Stimulated activated CD8-positive, alpha-beta memory T cell treated with anti-CD3 and anti-CD28 coated beads, Interleukin-15, amount 100 ng/mL, for 4 hours (primary cell): ENCODE measurements at places on chromosomes 3 and 15.

GRCh38 chr3:47291158-47291753 is 8.5 kb downstream of the KLHL18 start:
- no peak for DNase-seq

DNA sequence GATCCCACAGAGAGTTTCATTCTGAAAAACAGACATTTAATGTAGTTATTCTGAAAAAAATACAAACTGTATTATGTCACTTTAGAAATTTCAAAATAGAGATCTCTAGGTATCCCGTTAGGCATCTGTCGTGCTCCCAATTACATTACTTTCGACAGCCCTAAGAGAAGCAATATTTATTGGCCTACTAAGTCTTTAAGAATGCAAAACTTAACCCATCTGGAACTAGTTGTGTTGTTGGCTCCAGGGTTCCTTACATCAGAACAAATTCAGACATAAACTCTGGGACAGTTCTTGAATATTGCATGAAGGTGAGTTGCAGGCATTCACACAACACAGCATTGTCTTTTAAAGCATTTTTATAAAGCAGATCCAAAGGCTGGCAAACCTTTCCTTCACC is 498.4 kb downstream of the FHIT start:
- no peak for DNase-seq

DNA sequence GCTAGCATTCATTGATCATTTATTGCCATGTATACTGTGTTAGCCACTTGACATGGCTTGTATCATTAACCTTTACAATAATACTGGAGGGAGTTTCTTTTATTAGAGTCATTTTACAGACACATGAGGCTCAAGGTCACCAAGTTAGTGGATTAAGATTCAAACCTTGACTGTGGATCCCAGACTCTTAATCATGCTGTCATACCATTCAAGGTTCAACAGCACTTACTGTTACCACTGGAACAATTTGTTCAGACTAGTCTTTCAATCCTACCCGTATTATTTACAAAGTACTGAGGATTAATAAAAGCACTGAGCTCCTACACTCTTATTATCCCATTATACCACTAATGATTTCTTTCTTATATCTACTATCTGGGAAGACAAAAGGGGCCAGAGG is 1.2 kb downstream of the COX17 start:
- DNase-seq, result no peak

DNA sequence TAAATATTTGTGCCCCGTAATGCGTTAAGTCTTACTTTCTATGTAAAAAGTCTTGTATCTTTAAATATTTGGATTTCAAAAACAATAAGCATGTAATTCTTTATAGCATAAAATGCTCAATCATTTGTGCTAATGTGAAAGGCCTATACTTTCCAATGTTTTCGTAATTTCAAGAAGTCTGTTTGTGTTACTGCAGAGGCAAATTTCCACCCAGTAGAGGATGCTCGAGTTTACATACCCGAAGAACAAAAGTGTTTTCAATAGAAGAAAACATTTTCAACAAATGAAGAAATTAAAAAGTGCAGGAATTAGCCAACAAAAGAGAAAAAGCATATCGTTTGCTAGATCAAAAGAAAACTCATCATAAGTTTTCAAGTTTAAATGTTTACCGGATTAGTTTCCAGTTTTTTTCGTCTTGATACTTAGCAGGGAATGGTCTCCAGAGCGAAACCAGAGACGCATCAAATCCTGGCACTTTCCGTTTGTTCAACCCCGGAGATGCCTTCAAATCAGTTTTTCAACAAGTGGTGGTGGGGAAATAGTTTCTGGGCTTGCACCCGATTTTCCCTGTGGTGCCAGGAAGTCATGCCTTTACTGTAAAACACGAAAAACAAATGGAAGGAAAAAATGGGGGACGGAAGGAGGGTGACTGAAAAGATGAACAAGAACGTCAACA is 1.0 kb downstream of the CGGBP1 start:
- no peak for DNase-seq

DNA sequence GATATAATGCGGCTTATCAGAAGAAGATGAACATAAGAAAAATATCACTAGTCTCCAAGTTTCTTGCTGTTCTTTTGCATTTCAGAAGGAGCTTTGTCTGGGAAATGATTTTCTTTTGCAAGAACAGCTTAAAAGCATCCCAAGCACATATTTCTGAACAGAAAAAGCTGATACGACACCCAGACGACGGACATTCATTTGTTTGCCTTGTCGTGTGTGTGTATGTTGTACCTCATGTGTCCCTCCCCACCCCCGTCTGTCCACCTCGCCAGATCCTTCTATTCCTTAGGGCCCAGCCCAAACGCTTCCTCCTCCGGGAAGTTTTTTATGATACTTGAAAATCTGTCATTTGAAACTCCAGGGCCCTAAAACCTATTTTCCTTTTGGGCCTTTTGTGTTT is 8.8 kb downstream of the ITPR1 start:
- DNase-seq, result no peak

DNA sequence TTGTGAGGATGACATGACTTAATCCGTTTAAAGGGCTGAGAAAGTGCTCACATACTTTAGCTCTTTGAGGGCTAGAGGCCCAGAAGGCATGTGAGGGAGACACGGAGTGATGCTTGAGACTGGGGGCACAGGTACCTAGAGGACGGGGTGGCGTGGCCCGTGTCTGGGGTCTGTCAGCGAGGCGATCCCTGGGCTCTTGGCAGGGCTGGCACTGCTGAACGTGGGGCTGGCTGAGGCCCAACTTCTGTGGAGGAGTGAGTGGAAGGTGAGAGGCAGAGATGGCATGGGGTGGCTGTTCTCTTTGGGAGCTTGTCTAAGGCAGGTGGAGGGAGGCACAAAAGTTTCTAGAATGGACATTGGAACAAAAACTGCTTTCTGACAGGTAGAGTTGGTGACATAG is 9.5 kb downstream of the SEMA4B start:
- no peak for DNase-seq

DNA sequence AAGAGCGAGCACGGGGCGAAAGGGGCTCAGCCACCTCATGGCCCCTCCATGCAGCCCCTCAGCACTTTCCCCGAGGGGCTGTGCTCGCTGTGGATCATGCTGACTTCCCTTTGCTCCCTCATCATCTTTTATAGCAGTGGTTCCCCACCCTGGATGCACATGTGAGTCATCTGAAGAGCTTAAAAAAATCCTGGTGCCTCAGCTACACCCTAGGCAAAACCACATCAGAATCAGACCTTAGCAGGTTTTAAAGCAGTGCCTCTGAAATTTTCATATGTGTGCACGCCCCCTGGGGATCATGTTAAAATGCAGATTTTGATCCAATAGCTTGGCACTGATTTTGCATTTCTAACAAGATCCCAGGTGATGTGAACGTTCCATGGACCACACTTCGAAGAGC is 50.9 kb downstream of the FEM1B start:
- no peak for DNase-seq
